ENCODE measurements at places on chromosomes 3 and 15.

DNA sequence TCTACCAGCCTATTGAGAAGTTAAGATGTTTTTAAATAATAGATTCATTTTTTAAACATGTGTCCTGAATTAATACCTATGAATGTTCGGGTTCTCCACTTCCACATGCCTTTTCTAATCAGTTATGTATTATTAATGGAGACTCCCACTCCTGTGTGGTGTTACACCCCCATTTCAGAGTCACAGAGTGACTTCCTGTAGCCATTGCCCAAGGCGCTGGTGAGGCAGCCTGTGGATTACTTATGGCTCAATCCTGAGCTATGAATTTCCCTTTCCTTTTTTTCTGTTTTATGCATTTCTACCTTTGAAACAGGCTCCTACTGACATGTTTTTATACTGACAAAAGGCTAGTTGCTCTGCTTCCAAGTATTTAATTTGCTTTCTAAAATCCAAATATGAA is 162.3 kb downstream of the GABRG3 start:
- DNase-seq, result no peak

DNA sequence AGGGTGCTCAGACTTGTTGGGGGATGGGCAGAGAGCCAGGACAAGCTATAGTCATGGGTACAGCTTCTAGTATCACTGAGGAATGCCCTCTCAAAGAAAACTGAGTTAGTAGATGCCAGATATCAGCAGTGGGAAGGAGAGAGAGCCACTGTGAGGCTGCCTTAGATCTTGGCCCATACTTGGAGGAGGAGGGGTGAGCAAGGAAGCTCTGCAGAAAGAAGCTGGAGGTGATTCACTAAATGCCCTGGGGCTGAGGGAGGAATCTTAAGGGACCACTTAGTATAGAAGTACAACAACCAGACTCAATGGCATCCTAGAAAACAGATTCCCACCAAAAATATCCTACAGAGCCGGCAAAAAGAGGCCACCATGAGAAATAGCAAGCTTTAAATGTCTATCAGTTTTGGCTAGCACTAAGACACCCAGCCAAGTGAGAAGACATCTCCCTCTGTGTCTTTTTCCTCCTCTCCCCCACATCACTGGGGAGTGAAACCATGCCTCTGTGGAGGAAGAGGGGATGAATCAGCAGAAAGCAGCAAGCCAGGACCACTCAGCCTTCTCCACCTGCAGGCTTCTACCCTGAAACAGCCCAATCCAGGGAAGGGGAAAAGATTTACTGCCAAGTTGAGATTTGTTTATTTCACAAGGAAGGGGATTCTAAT is 282.5 kb upstream of the STT3B start:
- DNase-seq, result no peak

- DNase-seq, result no peak
These were observed 302.1 kb upstream of the STT3B start for GRCh38 chr3:31230425-31231223.

DNA sequence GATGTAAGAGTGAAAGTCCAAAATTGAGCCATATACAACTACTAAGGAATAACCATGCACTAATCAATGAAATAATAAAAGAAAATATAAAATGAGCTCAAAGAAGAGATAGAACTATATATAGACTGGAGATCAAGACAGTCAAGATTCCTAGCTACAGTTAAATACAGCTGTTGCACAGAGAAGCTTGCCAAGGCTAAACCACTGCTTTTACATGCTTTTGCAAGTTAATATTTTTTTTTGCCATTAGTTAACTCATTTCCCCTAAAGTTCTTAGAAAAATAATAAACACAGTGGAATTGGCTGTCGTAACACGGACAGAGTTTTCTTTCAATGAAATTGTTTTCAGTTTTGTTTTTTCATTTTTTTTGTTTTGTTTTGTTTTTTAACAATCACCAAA is 123.0 kb downstream of the VGLL3 start:
- DNase-seq, result no peak

GRCh38 chr15:100180921-100181320 is 160.9 kb downstream of the ADAMTS17 start:
- no peak for DNase-seq

- no peak for DNase-seq
These were observed 25.4 kb downstream of the ALS2CL start for GRCh38 chr3:46668116-46668515.

DNA sequence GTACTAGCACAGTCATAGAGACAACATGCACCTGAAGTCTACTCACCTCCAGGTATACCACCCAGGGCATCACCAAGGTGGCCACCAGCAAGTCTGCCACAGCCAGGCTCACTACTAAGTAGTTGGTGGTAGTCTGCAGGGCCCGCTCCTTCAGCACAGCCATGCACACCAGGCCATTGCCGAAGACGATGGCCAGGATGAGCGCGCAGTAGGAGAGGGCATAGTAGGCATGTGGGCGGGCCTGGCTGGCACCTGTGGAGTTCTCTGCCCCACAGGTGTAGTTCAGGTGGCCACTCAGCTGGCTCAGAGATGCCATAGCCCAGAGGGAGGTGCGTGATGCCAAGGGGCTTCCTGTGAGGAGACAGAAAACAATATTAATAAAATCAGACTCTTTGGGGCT is 7.2 kb downstream of the DRD3 start:
- DNase-seq, result no peak

DNA sequence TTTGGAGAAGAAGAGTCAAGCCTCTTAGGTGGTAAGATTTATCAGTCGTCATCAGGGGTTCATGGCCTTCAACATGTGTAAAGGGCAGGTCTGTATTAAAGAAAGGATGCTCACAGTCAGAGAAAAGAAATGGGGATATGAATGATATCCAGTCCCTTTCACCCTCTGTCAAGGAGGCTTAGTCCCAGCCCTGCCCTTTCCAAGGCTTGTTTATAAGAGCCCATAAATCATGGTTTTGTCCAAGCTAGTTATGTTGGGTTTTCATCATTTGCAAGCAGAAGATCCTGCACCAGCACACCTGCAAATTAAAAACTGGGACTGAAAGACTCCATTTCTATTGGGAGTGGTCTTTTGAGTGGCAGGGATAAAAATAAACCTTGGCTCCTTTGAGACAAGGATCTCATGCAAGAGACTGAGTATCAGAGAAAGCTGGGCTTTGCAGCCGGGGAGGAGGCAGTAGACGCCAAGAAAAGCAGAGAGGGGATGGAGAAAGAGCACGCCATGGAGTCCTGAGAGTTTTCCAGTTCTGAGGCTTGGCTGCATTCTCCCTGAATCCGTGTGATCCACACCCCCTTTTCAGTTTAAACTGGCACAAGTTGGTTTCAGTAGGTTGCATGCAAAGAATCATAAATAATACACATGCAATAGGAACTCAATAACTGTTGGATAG is 12.6 kb upstream of the PDIA5 start:
- peak; percentile 54 for DNase-seq

GRCh38 chr3:12751571-12751970 is 7.5 kb downstream of the TMEM40 start:
- DNase-seq, result no peak

- DNase-seq, result no peak
These were observed 32.6 kb downstream of the EIF2AK4 start for GRCh38 chr15:39966521-39966920.

- DNase-seq, result no peak
These were observed 50.0 kb upstream of the CORO2B start for GRCh38 chr15:68528626-68529290.

DNA sequence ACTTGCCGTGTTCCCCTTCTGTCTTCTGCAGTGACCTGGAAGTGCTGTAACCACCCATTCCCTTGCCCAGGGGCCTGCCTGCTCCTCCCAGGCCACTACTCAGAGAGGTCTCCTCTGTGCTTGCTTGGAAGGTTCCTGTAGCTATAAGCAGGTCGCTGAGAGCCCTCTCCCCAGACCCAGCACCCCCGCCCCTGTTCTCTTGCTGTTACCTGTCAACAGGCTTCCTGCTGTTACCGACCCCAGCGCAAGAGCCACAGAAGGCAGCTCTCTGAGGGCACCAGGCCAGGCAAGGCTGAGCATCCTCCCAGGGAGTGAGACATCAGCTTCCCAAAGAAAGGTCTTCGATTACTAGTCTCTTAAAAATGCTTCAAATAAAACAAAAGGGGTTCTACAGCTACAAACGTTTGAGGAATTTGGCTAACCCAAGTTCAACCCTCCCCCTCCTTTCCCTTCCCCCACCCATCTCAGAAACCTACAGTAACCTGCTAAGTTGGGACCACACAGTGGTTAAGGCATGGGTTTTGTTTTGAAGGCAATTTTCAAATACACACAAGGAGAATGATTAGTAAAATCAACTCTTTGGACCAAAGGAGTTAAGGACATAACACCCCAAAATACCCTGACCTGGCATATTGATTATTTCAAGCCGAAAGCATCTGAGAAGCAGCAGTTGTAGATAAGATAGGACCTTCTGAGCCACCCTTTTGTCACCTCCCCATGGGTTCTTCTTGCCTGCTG is 74.9 kb upstream of the MFGE8 start:
- DNase-seq, result no peak

DNA sequence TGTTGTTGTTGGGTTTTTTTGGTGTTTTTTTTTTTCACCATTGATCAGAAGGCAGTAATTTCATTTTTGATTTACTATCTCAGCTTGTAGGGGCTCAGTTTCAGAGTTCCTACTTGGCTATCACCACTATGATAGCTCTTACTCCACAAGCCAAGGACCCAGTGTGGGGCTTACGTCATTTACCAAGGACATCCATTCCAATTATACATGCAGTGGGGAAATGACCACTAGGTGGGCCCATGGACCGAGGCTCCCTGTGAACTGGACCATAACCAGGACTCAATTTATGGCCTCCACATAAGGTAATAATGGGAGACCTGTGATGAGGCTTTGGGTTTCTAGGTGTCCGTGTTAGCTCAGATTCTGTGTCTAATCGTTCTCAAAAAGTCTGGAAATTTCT is 67.5 kb upstream of the CACNA1D start:
- DNase-seq, result no peak

GRCh38 chr3:33664195-33664594 is 53.9 kb downstream of the CLASP2 start:
- no peak for DNase-seq

- no peak for DNase-seq
These were observed 40.2 kb downstream of the TRANK1 start for GRCh38 chr3:36904641-36905040.

GRCh38 chr15:84001037-84001436 is 234.5 kb upstream of the GOLGA6L4 start:
- DNase-seq, result no peak

- DNase-seq, result no peak
These were observed 18.6 kb downstream of the PDIA5 start for GRCh38 chr3:123085293-123085931.

DNA sequence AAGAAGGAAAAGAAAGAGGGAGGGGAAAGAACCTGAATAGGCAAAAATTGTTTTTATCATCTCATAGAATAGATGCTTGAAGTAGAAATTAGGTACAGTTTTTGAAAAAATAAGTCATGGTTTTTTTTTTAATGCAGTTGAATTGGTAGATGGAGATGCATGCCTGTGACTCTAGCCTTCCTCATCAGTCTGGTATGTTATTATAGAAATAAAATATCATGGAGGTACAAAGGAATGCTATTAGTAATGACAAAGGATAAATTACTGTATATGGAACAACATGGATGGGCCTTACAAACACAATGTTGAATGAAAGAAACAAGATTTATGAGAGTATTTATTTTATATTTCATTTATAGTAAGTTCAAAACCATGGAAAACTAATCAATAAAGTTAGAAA is 162.4 kb upstream of the GALNT15 start:
- DNase-seq, result no peak

GRCh38 chr3:82044930-82045705 is 283.7 kb upstream of the GBE1 start:
- DNase-seq, result no peak

DNA sequence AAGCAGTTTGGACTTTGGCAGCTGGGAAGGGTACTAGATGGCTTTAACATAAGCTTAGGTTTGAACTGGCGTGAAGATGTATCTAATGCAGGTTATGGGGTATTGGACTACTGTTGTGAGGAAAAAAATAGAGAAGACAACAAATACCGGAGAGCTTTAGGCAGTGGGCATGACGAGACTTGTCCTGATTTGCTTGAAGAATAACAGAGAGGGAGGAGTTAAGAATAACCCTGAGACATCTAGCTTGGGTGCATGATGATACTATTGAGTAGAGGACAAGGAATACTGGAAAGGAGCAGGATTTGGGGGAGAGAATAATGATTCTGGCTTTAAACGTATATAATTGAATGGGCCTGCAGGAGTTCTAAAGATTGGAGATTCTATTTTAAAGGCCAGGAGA is 249.5 kb upstream of the AZI2 start:
- no peak for DNase-seq

DNA sequence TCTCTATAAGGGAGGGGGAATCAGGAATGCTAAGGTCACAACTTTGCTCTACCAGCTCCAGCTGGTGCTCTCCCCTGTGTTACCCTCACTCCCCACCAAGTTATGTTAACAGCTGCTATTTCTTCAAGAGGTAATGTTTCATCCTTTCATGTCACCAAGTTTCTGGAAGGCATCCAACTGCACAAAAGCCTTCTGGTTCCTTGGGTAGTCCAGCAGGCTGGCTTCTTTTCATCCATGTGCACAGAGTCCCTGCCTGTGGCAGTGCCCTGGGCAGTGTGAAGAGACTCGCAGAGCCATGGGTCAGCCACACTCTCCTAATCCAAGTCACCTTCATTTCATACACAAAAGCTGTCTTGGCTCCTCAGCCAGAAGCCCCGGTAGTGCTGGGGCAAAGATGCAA is 737.5 kb upstream of the LMCD1 start:
- DNase-seq, result no peak

DNA sequence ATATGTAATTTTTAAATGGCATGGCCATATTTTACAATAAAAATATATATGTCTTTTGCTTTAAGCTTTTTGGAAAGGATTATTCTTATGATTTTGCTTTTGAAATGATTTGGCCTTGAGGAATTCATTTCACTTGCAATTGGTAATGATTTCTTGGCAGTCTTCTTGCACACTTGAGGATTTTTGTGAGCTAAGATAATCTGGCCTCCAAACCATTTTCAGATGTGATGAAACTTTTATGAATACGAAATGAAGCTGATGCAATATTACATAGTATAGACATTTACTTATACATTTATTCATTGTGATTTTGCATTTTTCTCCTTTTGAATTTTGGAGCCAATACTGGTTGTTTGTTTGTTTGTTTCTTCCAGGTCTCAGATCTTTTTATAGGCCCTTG is 6.4 kb upstream of the SH2D7 start:
- DNase-seq, result no peak

DNA sequence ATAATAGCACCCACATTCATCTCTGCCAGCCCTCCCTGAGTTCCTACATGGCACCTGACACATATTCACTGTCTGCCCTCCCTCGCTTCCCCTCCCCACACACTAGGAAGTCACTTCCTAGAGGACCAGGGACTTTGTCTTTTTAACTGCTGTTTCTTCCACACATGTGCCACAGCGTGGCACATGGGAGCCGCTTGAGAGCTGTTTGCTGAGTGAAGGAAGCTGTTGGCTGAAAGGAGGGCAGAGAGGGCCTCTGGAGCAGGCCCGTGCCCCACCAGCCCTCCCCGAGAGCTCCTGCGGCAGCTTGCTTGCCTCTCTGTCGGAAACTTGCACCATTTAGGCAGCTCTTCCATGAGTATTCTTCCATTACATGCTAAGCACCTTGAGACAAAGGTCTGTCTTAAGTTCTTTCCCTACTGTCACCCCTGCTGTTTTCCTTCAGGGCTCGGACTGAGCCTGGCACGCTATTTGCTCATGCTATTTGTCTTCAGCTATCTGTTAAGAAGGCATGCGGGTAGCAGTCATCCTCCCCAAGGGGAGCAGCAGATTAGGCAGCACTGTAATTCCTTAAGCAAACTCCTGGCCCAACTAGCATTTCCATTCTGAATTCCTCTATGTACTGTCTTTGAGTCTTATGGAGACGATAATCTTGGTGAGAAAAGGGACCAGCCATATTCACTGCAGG is 72.2 kb downstream of the CACNA1D start:
- DNase-seq, result no peak

- no peak for DNase-seq
These were observed 84.3 kb downstream of the KCNH8 start for GRCh38 chr3:19232566-19232965.
